ENCODE measurements at places on chromosomes 7 and 10.

DNA sequence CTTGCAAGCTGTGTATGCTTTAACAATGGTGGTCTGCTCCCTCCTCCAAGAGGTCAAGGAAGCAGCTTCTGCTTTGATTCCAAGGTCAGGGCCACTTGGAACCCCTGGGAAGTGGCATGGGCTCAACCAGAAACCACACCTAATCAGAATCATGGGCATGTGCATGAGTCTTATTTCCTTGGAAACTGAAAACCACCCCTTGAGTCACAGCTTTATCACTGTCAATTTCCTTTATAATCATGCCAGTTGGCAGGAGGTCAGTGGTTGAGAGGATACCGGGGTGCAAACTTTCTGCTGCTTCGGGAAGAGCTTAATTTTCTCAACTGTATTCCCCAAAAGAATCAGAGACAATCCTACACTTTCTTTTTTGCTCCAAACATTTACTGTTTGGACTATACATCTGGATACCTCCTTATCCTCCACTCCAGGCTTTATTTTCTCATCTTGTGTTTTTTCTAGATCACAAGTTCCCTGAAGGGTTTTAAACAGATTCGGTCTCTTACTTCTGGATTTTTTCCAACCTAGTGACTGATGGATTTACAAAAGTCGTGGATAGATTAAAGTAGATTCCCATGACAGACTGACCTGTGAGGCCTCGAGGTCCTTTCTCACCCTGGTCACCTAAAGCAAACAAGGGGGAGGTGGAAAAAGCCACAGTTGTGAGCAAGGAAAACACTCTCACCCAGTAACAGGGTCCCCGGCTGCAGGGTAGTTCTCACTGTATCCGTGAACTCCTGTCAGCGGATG, 36.0 kb downstream of the COL17A1 start:
- DNase-seq: no peak

DNA sequence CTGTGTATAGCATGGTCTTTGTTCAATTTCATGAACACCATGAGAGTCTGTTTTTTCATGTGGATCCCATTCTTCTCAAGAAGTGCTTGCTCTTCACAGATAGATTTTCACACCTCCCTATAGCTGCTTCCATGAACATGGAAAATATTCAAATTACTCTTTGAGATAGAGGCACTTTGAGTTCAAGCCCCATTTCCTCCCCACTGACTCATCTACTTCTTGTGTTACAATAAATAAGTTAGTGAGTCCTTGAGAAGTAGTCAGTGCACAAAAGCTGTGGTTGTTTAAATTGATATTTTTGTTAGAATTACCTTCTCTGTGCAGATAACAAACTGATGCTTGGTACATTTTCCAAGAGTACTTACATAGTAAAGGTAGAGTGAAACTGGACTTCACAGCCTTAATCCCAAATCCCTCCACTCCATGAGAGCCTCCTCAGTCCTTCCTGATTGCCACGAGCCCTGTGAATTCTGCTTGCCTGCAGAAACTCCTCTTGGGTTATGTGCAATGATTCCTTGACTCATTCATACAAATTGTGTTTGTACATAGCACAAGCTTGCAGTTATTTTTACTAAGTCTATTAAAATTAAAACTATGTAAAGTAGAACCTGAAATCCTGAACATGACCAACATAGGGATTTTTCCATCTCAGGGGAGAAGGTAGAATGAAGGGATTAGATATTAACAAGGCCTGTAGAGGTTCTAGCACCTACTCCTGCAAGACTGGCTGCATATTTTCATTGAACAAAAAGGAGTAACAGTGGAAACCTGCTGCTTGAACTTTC, 496.2 kb downstream of the TNS3 start:
- no peak for DNase-seq

DNA sequence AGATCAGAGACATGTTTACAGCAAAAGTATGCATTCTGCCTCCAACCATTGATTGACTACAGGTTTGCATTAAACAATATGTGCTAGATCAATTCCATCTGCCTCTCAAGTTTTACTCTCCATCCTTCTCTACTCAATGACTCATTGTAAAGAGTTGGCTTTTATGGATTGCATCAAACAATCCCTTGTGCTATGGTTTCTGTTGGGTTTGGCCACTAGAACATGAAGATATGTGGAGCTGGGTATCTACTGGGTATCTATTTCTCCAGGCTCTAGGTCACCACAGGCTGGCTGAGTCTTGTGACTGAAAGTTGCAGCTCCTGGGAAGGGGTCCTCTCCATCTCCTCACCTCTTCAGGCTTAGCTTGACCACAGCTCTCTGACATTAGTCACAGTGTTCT, 204.7 kb downstream of the DGKI start:
- DNase-seq: no peak

GRCh38 chr10:26336979-26337378, 101.2 kb upstream of the APBB1IP start:
- no peak for DNase-seq

GRCh38 chr7:75866489-75867389, 12.1 kb upstream of the RHBDD2 start:
- no peak for DNase-seq

GRCh38 chr7:126026421-126027088, 1096.9 kb upstream of the POT1 start:
- DNase-seq: no peak

DNA sequence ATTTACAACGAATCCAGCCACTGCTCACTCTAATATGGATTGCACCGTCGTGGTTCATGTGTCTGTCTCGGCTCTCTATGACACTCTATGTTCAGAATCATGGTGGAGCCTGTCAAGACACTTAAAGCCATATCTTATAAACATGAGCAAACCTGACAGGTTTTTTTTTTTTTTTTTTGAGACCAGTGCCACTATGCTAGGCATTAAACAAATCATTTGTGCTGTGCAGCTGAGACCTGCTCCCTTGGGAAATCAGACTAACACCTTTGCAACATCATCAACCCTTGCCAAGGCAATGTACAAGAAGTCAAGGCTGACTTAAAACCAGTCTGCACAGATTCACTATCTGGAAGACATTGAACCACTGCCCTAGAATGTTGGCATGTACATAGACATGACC, 181.2 kb upstream of the ANK3 start:
- no peak for DNase-seq
